PC-9 (cell line): ENCODE measurements at places on chromosomes 6 and 20. TPM values are rescaled to one million over a fixed set of nuclear protein-coding genes. Genes with fewer than 3 reads are reported as not detected.

The CRISP3 gene
- total RNA-seq: 0.48 and 0.79 TPM in 2 replicates

The SNX3 gene
- 71.8 and 102 TPM in 2 replicates for total RNA-seq

The KCNB1 gene
- 0.04 TPM in 1 of 2 replicates, not detected in the other for total RNA-seq

The IP6K3 gene
- not detected in 2 replicates for total RNA-seq

The OTOR gene
- not detected in 2 replicates for total RNA-seq

The CDC25B gene
- total RNA-seq: 83.5 and 91.0 TPM in 2 replicates

The BTNL2 gene
- not detected in 2 replicates for total RNA-seq

The MUC22 gene
- total RNA-seq: not detected in 2 replicates

The SSTR4 gene
- not detected in 2 replicates for total RNA-seq

The BPIFB4 gene
- total RNA-seq: not detected in 2 replicates

DNA sequence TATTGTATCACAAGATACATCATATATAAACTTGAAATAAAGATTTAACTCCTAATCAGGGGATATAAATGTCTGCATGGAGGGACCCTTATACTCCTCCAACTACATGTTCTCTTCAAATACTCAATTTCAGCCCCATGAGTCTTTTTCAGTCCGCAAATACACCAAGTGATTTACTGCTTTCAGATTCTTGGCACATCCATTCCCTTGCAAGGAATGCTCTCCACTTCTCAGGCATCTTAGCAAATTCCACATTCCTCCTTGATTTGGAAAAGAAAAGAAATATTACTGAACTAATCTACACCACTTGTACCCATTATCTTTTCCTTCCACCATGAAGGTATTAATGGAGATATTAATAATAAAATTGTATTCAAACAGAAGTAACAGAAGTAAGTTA, 999.4 kb upstream of the GJE1 start:
- no peak overlapping the region for H3K27ac ChIP-seq
- no peak overlapping the region for H3K4me3 ChIP-seq
- H3K27me3 ChIP-seq: no peaks in the 10 kb centered on the region
- H3K4me1 ChIP-seq: no peaks in the 10 kb centered on the region
- no peaks in the 10 kb centered on the region for H3K36me3 ChIP-seq

DNA sequence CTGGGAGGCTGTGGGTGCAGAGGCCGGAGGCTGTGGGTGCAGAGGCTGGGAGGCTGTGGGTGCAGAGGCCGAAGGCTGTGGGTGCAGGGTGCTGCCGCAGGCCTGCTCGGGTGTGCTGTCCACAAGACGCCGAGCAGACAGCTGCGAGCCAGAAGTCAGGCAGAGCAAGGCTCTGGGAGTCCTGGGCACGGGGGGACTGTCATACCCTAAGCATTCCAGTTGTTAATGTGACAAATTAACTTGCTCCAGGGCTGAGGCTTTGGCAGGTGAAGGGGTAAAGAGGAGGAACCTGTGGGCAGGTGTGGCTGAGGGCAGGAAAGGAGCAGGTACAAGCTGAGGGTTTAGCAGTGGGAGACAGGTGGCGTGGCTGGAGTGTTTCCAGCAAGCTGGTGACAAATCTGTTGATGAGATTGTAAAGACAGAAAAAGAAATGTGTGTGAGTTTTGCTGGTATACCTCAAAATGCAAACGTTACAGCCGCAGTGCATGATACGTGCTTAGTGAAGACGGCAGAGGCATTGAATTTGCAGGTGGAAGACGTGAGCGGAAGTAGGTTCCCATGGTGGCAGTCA, 14.2 kb upstream of the ADRM1 start:
- H3K27me3 ChIP-seq: no peaks in the 10 kb centered on the region
- H3K36me3 ChIP-seq: peaks cover 12% of the 10 kb centered on the region; the same call in 1 of the 2 replicates
- H3K27ac ChIP-seq: no peak overlapping the region
- DNase-seq: no peak
- H3K4me3 ChIP-seq: no peak overlapping the region

GRCh38 chr6:53692172-53692571, 26.6 kb upstream of the KLHL31 start:
- no peaks in the 10 kb centered on the region for H3K27me3 ChIP-seq
- no peak overlapping the region for H3K27ac ChIP-seq
- DNase-seq: no peak
- H3K4me3 ChIP-seq: no peak overlapping the region

DNA sequence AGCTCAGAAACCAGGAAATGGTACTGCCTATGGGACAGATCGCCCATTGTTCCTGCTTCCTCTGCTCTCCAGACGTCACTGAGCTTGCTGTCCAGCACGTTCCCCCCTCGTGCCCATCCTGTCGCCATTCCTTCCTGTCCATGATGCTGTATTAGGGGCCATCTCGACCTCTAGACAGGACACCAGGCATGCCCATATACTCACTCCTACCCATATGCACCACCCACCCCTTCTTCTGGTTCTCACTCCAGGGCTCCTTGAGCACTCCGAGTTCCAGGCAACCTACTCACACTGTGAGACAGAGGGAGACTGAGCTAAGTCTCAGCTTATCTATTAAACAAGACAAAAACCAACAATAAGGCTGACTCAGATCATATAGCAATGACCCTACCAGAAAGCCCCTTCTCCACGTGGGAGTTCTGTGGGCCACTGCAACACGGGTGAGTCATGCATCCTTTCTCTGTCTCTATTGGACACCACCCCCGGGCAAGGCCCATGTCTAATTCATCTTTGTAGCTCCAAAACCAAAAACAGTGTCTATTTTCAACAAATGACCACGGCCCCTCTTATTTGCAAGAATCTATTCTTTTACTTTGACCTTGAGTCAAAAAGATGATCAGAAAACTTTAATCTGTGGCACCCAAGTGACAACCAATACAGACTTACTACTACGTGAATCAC, 65.7 kb downstream of the PSMG4 start:
- H3K4me1 ChIP-seq: no peaks in the 10 kb centered on the region
- H3K36me3 ChIP-seq: no peaks in the 10 kb centered on the region
- H3K4me3 ChIP-seq: no peak overlapping the region
- no peak for DNase-seq
- H3K27me3 ChIP-seq: no peaks in the 10 kb centered on the region
- no peak overlapping the region for H3K27ac ChIP-seq

DNA sequence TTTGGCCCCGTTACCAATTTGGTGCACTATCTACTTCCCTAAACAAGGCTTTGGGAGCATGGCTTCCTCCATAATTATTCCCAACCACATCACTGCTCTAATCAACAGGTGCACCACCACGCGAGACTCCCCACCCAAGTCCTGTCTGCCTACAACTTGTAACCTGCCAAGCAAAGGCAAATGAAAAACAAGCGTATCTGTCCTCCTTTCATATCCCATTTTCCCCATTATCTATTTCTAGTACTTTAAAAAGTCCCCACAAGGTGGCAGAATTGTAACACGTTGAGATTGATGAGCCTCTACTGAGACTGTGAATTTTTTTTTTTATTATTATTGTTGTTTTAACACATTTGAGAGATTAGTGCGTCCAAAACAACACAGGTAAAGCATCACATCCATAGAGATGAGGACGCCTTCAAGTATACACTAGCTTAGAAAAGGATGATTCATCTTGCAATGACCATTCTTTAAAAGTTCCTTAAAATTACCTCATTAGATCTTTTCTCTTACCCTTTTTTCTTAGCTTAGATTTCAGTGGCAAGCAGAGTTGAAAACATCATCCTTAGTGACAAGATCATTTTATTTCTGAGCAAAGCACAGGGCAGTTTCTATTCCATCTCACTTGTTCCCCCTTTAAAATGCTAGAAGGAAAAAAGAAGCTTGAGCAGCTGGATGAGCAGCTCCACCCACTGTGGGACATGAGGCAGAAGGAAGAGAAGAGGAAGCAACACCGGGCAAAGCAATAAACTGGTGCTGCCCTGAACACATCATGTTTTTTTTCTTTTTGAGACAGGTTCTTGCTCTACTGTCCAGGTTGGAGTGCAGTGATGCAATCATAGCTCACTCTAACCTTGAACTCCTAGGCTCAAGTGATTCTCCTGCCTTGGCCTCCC, 210.8 kb downstream of the ARHGAP18 start:
- no peaks in the 10 kb centered on the region for H3K27me3 ChIP-seq
- no peak overlapping the region for H3K27ac ChIP-seq
- H3K4me1 ChIP-seq: peaks cover 25% of the 10 kb centered on the region
- no peaks in the 10 kb centered on the region for H3K36me3 ChIP-seq
- DNase-seq: peak; percentile 57
- H3K4me3 ChIP-seq: peak overlapping the region; percentile 15; the same call in 1 of the 2 replicates

DNA sequence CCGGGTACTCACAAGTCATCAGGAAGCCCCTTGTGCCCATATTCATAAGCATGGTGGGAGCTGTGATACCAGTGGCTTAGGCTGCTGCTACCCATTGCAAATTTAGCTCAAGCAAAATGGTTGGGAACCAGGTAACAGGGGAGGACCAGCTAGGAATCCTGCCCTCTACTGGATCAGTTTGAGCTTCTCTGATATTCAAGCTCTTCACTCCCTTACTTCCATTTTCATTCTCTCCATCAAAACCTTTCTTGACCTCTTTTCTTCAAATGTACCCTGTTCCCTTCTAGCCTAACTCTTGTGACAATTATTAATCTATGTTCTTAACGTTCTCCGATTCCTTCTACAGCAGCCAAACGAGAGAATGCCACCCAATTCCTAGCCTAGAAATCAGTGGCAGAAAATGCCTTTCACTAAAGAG, 9.7 kb downstream of the NOL7 start:
- no peaks in the 10 kb centered on the region for H3K27me3 ChIP-seq
- no peaks in the 10 kb centered on the region for H3K4me1 ChIP-seq
- H3K4me3 ChIP-seq: no peak overlapping the region

- H3K36me3 ChIP-seq: no peaks in the 10 kb centered on the region
- peak overlapping the region; percentile 47; the same call in 1 of the 2 replicates for H3K4me3 ChIP-seq
- H3K4me1 ChIP-seq: peaks cover 14% of the 10 kb centered on the region
- peak; percentile 55 for DNase-seq
Measured at GRCh38 chr6:41427642-41428335, 92.4 kb downstream of the NCR2 start.

- no peak overlapping the region for H3K27ac ChIP-seq
- peak; percentile 27 for DNase-seq
- no peak overlapping the region for H3K4me3 ChIP-seq
- H3K36me3 ChIP-seq: no peaks in the 10 kb centered on the region
Measured at GRCh38 chr20:1900321-1900801, 5.2 kb downstream of the SIRPA start.

DNA sequence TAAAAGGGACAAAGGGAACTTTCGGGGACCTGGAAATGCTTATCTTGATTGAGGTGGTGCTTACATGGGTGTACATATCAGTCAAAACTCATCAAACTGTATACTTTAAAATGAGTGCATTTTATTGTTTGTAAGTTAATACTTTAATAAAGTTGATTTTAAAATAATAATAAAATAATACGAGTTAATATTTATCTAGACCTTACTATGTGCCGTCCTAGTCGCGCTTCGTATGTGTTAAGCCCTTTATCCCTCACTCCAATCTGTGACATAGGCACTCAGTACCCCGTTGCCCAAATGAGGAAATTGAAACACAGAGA, 47.5 kb downstream of the PDYN start:
- H3K36me3 ChIP-seq: no peaks in the 10 kb centered on the region
- H3K27me3 ChIP-seq: peaks cover 18% of the 10 kb centered on the region; the same call in 1 of the 2 replicates
- no peak for DNase-seq

- no peak for DNase-seq
- no peak overlapping the region for H3K27ac ChIP-seq
- no peak overlapping the region for H3K4me3 ChIP-seq
- no peaks in the 10 kb centered on the region for H3K27me3 ChIP-seq
Measured at GRCh38 chr6:13998356-13998755, 73.6 kb downstream of the RNF182 start.

DNA sequence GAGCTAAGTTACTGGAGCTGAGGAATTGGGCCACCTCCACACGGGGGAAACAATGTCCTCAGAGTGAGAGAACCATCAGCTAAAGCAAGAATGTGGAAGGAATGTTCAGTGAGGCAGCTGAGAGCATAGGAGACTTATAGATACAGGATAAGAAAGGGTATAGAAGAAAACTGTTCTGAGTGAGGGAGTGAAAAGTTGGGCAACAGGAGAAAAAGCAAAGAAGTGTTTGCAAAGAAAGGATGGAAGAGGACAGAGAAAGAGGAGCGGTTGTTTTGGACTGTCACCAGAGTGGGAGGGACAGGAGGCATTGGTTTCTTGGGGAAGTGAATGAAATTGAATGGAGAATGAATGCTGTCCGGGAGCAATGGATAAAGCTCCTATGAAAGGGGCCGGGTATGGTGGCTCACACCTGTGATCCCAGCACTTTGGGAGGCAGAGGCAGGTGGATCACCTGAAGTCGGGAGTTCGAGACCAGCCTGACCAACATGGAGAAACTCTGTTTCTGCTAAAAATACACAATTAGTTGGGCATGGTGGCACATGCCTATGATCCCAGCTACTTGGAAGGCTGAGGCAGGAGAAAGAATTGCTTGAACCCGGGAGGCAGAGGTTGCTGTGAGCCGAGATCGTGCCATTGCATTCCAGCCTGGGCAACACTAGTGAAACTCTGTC, 296.5 kb downstream of the ADGB start:
- no peaks in the 10 kb centered on the region for H3K27me3 ChIP-seq
- no peak for DNase-seq
- H3K4me1 ChIP-seq: peaks cover 8% of the 10 kb centered on the region; the same call in 1 of the 2 replicates
- H3K4me3 ChIP-seq: no peak overlapping the region
- H3K36me3 ChIP-seq: no peaks in the 10 kb centered on the region

DNA sequence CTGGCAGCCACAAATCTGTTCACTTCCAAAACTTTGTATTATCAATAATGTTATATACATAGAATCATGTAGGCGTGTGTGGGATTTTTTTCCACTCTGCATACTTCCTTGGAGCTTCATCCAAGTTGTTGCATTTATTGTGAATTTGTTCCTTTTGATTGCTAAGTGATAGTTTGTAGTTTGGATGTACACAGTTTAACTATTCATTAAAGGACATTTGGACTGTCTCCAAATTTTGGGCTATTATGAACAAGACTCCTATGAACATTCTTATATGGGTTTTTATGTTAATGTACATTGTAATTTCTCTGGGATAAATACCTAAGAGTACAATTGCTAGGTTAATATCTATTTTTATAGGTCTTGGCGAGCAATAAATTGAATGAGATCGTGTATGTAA, 36.2 kb upstream of the GCNT2 start:
- no peaks in the 10 kb centered on the region for H3K27me3 ChIP-seq
- DNase-seq: no peak
- H3K27ac ChIP-seq: no peak overlapping the region

GRCh38 chr6:124008988-124009765, 205.5 kb downstream of the NKAIN2 start:
- no peaks in the 10 kb centered on the region for H3K36me3 ChIP-seq
- H3K27me3 ChIP-seq: no peaks in the 10 kb centered on the region
- no peak overlapping the region for H3K4me3 ChIP-seq
- DNase-seq: no peak
- no peak overlapping the region for H3K27ac ChIP-seq

DNA sequence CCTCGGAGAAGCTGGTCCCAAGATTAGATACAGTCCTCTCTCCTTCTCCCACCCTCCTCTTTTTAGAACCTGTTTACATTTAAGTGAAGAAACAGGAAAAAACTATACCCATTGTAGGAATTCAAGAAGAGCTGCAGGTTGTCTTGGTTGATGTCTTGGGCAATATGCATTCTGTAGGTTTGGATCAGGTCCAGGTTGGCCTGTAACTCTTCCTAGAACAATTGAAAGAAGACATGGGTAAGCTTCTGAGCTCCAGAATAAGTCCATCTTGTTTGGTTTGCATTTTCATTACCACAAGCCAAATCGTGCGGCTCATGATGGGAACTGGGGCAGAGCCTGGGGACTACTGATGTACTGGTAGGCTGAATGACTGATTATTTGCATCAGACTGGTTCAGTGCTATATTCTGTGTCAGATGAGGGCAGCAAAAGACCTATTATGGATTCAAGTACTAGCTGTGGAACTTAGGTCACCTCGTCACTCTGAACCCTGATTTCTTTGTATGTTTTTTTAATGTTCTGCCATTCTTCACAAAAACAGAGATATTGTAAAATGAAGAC, 20.3 kb upstream of the SLA2 start:
- no peak for DNase-seq
- H3K36me3 ChIP-seq: no peaks in the 10 kb centered on the region
- H3K4me3 ChIP-seq: no peak overlapping the region
- H3K4me1 ChIP-seq: no peaks in the 10 kb centered on the region
